ENCODE measurements at places on chromosomes 7 and 10. TPM values are rescaled to one million over a fixed set of nuclear protein-coding genes. Genes with fewer than 3 reads are reported as not detected.
A peak's percentile ranks its signal among the peaks of the same experiment; 100 is the strongest.

LOXL4 gene
- 8.8 TPM for total RNA-seq

SERPINE1 gene
- total RNA-seq: 9.2 TPM

CPVL gene
- total RNA-seq: 30.7 TPM

PNLIPRP1 gene
- not detected for total RNA-seq

WNT8B gene
- 0.07 TPM for total RNA-seq

METTL27 gene
- 2.0 TPM for total RNA-seq

ASAH2 gene
- 8.9 TPM for total RNA-seq

MSS51 gene
- total RNA-seq: 0.18 TPM

ASZ1 gene
- not detected for total RNA-seq

COL28A1 gene
- total RNA-seq: 0.07 TPM

GIMAP1 gene
- not detected for total RNA-seq

PNLIP gene
- not detected for total RNA-seq

GRCh38 chr7:131109011-131109758 lies 218.5 kb upstream of the MKLN1 start:
- peaks cover 44% of the 10 kb centered on the region for H3K4me1 ChIP-seq
- no peaks in the 10 kb centered on the region for H3K36me3 ChIP-seq
- peak overlapping the region; percentile 89 for H3K4me3 ChIP-seq
- no peaks in the 10 kb centered on the region for H3K27me3 ChIP-seq

DNA sequence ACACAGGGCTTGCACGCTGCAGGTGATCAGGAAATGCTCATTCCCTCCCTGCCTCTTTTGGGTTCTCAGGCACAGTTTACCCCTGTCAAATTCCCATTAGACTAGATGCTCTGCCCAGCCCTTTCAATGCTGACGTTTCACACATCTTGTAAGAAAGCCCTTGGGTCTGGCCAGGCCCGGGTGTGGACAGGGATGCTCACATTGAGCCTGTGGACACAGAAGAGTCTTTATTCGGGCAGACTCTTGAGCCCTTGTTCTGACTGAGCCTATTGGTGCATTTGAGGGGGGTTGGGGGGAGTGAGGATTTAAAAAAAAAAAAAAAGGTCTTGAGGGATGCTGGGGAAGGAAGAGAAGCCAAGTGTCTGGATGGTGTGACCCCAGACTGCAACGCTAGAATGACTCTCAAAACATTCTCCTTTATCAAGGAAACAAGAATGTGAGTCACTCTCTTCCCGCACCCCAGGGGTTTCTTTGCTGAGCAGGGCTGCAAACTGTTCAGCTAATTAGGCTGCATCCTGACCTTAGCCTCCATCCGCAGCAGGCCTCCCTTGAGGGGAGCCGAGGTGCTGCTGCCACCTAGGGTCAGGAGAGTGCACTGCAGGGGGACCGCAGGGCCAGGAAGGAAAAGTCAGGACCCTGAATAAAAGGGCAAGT lies 53.6 kb upstream of the TMEM72 start:
- H3K4me1 ChIP-seq: no peaks in the 10 kb centered on the region
- H3K36me3 ChIP-seq: no peaks in the 10 kb centered on the region
- peak; percentile 18 for DNase-seq
- peaks cover 9% of the 10 kb centered on the region for H3K27me3 ChIP-seq
- no peak overlapping the region for H3K4me3 ChIP-seq

DNA sequence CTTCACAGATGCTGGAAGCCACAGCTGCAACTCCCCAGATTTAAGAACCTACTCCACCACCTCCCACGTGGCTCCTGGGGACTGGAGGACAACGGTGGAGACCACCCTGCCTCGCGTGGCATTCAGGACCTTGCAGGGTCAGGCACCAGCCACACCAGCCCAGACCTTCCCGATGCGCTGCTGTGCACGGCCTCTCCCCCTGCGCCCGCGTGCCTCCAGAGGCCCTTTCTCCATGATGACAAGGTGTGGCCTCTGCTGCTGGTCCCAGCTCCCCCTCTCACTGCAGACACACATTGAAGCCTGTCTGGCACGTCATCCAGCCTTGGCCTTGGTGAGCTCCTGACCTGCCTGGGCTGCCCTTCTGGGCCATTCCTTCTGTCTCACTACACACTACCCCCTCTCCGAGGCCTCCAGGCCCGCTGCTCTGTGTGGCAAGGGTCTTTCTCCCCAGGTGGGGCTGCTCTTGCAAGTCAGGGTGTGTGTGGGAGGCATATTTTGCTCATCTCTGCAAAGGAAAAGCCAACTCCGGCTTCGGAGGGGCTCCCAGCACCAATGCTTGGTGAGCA lies 254.8 kb downstream of the MAD1L1 start:
- H3K4me1 ChIP-seq: no peaks in the 10 kb centered on the region
- peaks cover 2% of the 10 kb centered on the region for H3K36me3 ChIP-seq
- no peak overlapping the region for H3K27ac ChIP-seq
- no peak for DNase-seq

- H3K4me1 ChIP-seq: no peaks in the 10 kb centered on the region
- H3K27me3 ChIP-seq: no peaks in the 10 kb centered on the region
- no peak overlapping the region for H3K4me3 ChIP-seq
- DNase-seq: no peak
Observed at GRCh38 chr7:24192053-24192452, 91.9 kb upstream of the NPY start.

DNA sequence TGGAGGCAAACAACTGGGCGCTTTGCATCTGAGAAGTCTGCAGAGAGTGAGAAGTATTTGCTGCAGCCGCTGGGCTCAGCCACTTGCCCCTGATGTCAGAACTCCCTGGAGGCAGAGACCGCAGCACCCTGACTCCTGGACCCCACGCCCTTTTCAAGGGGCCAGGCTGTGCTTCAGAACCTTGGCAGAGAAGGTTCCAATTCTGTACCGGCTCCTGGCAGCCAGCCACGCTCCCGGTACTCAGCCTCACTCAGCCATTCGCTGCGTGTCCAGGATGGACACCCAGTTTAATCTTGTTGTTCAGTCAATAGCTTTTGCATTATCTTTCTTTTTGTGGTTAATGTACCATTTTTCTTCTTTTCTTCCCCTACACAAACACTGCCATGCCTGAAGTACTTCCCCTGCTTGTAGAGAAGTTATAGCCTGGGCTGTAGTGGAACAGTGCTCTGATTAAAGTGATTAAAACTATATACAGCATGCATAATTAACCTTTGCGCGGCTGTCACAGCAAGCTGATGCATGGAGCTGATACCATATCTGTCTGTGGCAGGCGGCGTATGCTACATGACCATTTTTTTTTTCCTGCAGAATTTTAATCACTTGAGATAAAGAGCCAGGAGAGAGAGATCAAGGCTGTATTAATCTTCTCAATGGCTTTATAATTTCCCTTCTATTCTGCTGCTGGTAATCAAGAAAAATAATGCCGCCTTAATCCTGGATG lies 578.5 kb downstream of the SDK1 start:
- no peak for DNase-seq
- no peaks in the 10 kb centered on the region for H3K36me3 ChIP-seq

- no peak overlapping the region for H3K4me3 ChIP-seq
- DNase-seq: no peak
- H3K36me3 ChIP-seq: no peaks in the 10 kb centered on the region
Observed at GRCh38 chr10:25820874-25821273, 113.2 kb upstream of the MYO3A start.

DNA sequence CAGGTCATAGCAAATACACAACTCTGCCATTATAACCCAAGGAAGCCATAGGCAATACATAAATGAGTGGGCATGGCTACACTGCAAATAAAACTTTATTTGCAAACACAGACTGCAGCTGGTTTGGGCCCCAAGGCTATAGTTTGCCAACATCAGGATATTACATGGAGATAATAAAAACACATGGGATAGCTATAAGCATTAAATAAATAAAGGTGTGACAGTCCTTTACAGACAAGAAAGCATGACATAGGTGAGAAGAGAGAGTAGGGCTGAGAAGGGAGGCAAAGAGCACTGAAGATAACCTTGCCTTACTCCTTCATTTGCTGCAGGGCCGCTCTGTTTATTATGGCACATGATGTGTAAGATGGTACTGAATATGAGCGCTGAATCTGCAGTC lies 135.1 kb upstream of the GHITM start:
- H3K4me3 ChIP-seq: no peak overlapping the region
- H3K27me3 ChIP-seq: peaks cover 5% of the 10 kb centered on the region
- H3K36me3 ChIP-seq: no peaks in the 10 kb centered on the region
- H3K4me1 ChIP-seq: no peaks in the 10 kb centered on the region
- no peak overlapping the region for H3K27ac ChIP-seq

GRCh38 chr10:97774811-97775294 lies 3.1 kb upstream of the SFRP5 start:
- peaks cover 6% of the 10 kb centered on the region for H3K27me3 ChIP-seq
- peaks cover 59% of the 10 kb centered on the region for H3K4me1 ChIP-seq
- DNase-seq: peak; percentile 84
- peak overlapping the region; percentile 66 for H3K4me3 ChIP-seq
- no peak overlapping the region for H3K27ac ChIP-seq
- no peaks in the 10 kb centered on the region for H3K36me3 ChIP-seq

- DNase-seq: no peak
- no peaks in the 10 kb centered on the region for H3K36me3 ChIP-seq
- H3K4me3 ChIP-seq: no peak overlapping the region
- 0 out of 2 replicates have a peak, but pooled peaks cover 1% of the 10 kb centered on the region for H3K27me3 ChIP-seq
- no peak overlapping the region for H3K27ac ChIP-seq
Observed at GRCh38 chr10:4721999-4722753, 103.8 kb upstream of the AKR1E2 start.

DNA sequence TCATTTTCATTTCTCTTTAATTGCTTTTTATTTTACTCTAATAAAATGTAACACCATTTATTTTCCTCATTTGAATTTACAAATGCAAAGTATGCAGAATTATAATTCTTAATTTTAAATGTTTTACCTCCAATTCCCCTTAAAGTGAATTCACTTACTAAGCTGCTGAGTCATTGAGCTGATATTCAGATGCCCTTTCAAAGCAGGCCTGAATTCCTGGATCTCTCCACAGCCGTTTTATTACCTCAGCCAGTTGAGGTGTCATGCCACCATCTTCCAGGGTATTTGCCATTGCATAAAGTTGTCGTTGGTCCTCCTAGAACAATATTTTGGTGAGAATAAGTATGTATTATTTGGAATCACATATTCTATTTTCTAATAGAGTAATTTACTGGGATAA lies 33.2 kb downstream of the GNAT3 start:
- H3K27me3 ChIP-seq: no peaks in the 10 kb centered on the region
- no peak for DNase-seq
- H3K4me1 ChIP-seq: no peaks in the 10 kb centered on the region
- H3K27ac ChIP-seq: no peak overlapping the region
- no peak overlapping the region for H3K4me3 ChIP-seq

GRCh38 chr10:117345143-117345542 lies 30.1 kb downstream of the PDZD8 start:
- DNase-seq: no peak
- no peak overlapping the region for H3K27ac ChIP-seq
- peaks cover 4% of the 10 kb centered on the region for H3K36me3 ChIP-seq

DNA sequence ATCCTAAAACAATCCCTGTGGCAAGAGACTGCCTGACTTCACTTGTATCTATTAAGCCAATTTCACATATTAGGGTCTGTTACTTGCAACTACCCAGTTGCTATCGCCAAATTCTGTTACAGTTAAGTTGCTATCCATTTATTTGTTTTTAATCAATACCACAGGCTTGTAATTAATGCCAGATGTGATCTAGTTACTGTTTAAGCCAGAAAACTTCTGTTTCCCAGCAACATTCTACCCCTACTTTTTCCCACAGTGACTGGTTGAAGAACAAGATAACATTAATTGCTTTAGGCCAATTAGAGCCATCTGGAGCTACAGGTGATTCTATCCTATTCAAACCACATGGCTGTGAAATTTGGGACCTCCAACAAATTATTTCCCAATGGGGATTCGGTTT lies 131.3 kb downstream of the ALOX5 start:
- H3K4me3 ChIP-seq: no peak overlapping the region
- no peak for DNase-seq
- peaks cover 23% of the 10 kb centered on the region for H3K4me1 ChIP-seq
- no peaks in the 10 kb centered on the region for H3K27me3 ChIP-seq
- H3K27ac ChIP-seq: no peak overlapping the region

DNA sequence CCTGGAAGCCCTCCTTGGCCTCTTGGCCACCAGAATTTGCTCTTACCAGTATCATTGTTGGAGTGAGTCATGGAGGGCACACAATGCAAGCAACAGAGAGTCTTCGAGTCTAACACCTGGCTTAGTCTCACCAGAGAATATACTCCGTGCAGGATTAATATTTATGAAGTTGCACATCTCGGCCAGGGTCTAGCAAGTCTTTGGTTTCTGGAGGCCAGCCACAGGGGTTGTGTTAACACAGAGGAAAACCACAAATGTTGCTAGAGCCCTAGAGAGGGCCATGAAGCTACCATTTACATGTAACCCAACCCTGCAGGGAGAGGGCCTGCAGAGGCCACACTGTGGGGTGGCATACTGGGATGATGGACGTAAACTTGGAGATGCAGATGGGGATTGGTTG lies 71.8 kb downstream of the MTPN start:
- no peaks in the 10 kb centered on the region for H3K27me3 ChIP-seq
- no peak for DNase-seq
- H3K36me3 ChIP-seq: no peaks in the 10 kb centered on the region
- no peaks in the 10 kb centered on the region for H3K4me1 ChIP-seq

DNA sequence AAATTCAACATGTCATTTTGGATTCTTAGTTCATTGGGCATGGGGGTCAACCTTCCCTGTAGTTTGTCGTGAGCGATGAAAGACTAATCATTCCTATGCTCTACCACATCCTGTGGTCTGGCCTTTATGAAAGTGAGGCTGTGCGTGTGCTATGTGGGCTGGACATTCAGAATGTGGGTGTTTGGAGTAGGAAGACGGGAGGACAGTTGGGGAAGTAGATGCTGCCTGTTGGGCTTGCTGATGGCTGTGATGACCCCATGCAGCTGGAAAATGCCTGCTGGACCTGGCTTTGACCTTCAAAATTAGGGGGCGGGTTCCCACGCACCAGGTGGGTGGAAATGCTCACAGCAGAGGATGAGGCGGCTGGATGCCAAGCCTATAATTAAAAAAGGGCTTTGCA lies 90.9 kb upstream of the MKI67 start:
- DNase-seq: no peak
- H3K27me3 ChIP-seq: peaks cover 11% of the 10 kb centered on the region
- no peak overlapping the region for H3K4me3 ChIP-seq

- H3K27me3 ChIP-seq: no peaks in the 10 kb centered on the region
- no peak overlapping the region for H3K4me3 ChIP-seq
- no peaks in the 10 kb centered on the region for H3K36me3 ChIP-seq
- DNase-seq: no peak
Observed at GRCh38 chr10:69329721-69330178, 51.5 kb downstream of the HK1 start.

GRCh38 chr10:77643795-77644468 lies 6.3 kb upstream of the KCNMA1 start:
- no peak overlapping the region for H3K4me3 ChIP-seq
- no peaks in the 10 kb centered on the region for H3K36me3 ChIP-seq
- DNase-seq: peak; percentile 27
- H3K27me3 ChIP-seq: 0 out of 3 replicates have a peak, but pooled peaks cover 5% of the 10 kb centered on the region
- peaks cover under 1% of the 10 kb centered on the region for H3K4me1 ChIP-seq
- no peak overlapping the region for H3K27ac ChIP-seq

DNA sequence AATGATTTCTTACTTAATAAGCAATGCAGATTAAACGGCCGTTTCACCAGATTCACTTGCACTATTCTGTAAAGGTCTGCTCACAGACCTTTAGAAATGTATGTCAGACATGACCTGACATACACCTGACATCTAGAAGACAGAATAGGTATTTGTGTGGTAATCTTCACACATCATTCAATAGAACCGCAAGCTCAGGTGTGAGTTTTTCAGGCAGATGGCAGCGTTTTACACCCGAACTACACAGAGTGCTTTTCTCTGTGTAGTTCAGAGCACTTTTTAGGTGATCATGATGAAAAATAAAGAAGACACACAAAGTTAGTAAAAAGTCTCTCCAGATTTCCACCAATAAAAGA lies 63.2 kb downstream of the PRKCQ start:
- H3K4me3 ChIP-seq: no peak overlapping the region
- DNase-seq: no peak
- no peaks in the 10 kb centered on the region for H3K27me3 ChIP-seq

GRCh38 chr7:143018931-143019330 lies 8.0 kb downstream of the OR9A2 start:
- H3K4me3 ChIP-seq: no peak overlapping the region
- DNase-seq: no peak
- H3K27me3 ChIP-seq: no peaks in the 10 kb centered on the region
- no peaks in the 10 kb centered on the region for H3K36me3 ChIP-seq
